ENCODE measurements at places on chromosomes 5 and 9.

- DNase-seq, result peak; percentile 21
These were observed 230.6 kb downstream of the EBF1 start for GRCh38 chr5:158869092-158869491.

DNA sequence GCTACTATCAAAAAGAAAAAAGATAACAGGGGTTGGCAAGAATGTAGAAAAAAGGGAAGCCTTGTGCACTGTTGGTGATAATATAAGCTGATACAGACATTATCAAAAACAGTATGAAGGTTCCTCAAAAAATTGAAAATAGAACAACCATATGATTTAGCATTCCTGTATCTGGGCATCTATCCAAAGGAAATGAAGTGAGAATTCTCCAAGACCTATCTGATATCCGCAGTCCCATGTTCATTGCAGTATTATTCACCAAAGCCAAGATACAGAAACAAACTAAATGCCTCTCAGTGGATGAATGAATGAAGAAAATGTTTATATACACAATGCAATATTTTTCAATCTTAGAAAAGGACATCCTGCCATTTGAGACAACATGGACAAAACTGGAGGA lies 1943.3 kb downstream of the MAT2B start:
- no peak for DNase-seq

DNA sequence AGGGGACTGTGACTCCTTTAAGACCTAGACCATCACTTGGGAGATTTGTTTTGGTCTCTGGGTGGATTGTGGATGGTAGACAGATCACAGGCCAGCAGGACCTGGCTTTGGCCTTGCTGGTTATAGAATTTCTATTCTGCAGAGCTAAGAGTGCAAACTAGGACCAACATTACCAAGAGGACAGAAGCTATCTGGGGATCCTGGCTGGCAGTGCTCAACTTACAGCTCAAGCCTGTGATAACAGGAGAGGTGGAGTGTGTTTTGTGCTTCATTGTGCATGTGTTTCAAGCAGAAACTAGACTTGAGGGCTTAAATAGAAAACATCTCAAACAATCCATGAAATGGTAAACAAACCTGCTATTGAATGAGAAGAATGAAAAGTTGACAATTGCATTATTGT lies 106.7 kb downstream of the ZNF462 start:
- DNase-seq, result peak; percentile 92

GRCh38 chr5:67033880-67034651 lies 162.5 kb downstream of the CD180 start:
- no peak for DNase-seq

GRCh38 chr9:76351006-76351405 lies 43.2 kb downstream of the RFK start:
- no peak for DNase-seq

GRCh38 chr5:5483350-5483749 lies 60.9 kb downstream of the ICE1 start:
- DNase-seq, result no peak

- no peak for DNase-seq
These were observed 1.1 kb upstream of the PRKAA1 start for GRCh38 chr5:40799258-40799657.

GRCh38 chr9:18429070-18429469 lies 44.9 kb upstream of the ADAMTSL1 start:
- no peak for DNase-seq

GRCh38 chr9:93129286-93129685 lies 4.8 kb downstream of the NINJ1 start:
- DNase-seq, result no peak

GRCh38 chr5:111511831-111512374 lies 432 bp downstream of the STARD4 start:
- DNase-seq, result peak; percentile 39

- DNase-seq, result no peak
These were observed 36.8 kb upstream of the COL5A1 start for GRCh38 chr9:134604834-134605233.

DNA sequence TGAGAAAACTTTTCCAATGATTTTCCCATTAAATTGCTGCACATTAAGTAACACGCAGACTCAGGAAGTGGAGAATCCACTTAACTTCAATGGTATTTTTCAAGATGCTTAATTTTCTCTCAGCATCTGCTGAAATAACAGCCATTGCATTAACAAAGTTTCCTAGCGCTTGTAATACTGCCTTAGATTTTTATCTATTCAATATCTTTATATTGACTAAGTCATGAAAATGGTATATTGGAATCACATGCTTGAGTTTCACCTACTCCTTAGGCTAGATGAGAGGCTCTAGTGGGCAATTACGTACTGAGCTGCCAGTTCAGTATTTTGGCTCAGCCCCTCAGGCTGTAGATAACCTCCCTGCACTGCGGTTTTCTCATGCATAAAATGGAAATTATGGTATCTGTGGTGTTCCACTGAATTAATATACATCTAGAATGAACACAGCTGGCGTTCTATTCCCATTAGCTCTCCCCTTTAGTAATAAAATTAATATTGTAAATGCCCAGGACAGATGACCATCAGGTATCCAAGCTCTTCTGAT lies 112.9 kb downstream of the MTX3 start:
- DNase-seq, result no peak

DNA sequence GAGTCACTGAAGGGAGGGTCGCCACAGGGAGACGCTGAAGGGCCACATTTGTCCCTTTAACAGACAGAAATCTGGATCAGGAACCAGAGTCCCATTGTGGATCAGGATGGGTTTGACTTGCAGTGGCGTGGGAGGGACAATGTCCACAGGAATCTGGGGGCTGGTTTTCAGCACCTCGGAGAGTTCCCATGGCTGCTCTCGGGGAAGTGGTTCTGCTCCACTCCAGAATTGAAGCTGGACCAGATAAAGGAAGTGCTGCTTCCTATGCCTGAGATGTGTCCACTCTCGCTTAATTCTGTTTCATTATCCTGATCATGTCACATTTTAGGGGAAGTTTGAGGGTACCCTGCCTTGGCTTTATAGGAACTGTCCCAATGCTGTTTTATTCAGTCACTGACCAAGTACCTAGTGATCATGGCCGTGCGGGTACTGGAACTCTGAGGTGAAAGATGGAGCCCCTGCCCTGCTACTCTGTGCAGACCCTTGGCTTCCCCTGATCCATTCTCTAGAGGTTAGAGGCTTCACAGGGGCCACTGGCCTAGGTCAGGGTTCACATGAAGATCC lies 28.7 kb downstream of the ENHO start:
- no peak for DNase-seq

DNA sequence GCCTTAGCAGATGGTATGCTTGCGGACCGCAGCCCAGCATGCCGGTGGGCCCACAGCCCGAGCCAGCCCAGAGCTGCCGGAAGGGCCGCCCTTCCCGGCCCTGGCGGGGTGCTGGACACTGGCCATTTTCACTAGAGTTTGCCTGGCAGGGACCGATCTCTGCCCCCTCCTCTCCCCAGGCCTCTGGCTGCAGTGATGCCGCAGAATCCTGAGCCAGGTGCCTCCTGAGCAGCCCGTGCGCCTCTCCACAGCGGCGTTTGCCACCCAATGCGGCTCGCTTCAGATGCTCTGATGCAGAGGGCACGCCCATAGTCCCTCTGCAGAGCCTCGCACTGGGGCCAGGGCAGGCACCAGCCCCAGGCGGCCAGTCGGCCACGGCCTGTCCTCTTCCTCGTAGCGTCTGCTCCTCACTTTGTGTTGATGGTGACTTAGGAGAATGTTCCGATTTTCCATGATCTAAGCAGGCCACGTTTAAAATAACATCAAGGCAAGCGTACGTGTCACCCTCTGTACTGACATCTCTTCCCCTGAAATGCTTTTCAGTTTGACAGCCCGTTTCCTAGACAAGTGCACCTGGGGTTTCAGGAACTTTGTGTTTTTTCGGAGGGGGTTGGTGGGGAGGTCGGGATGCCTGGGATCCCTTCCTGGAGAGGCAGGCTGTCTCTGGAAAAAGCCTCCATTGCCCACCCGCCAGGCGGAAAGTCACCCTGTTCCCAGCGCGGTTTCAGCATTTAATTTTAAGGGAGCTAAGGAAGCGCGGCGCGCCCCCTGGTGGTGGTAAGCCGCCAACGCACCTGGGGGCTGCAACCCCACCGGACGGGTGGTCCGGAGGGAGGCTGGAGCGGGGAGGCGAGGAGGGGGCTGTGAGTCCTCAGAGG lies 29.8 kb upstream of the HMCN2 start:
- peak; percentile 65 for DNase-seq

- no peak for DNase-seq
These were observed 71.4 kb upstream of the CDK20 start for GRCh38 chr9:88045686-88046085.

DNA sequence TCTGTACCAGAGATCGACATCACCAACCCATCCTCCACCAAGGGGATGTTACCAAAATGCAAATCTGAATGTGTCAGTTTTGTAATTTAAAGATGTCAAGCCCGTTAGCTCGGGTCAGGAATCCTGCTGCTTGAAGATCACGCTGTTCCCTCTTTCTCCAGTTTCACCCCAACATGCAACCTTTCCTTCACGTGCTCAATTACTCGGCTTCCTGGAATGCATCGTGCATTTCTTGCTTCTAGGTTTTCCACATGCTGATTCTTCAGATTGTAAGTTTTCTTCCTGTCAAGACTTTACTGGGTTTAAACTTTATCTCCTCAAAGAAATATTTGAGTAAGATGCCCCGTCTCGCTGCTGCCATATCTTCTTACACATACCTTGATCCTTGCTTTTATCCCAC lies 209.5 kb upstream of the SNX2 start:
- no peak for DNase-seq

- DNase-seq, result peak; percentile 28
These were observed 853.7 kb downstream of the TAF11L14 start for GRCh38 chr5:18487928-18488480.

GRCh38 chr9:124415852-124416484 lies 726 bp upstream of the PSMB7 start:
- DNase-seq, result no peak

- no peak for DNase-seq
These were observed 142.8 kb upstream of the TNPO1 start for GRCh38 chr5:72673623-72674022.

DNA sequence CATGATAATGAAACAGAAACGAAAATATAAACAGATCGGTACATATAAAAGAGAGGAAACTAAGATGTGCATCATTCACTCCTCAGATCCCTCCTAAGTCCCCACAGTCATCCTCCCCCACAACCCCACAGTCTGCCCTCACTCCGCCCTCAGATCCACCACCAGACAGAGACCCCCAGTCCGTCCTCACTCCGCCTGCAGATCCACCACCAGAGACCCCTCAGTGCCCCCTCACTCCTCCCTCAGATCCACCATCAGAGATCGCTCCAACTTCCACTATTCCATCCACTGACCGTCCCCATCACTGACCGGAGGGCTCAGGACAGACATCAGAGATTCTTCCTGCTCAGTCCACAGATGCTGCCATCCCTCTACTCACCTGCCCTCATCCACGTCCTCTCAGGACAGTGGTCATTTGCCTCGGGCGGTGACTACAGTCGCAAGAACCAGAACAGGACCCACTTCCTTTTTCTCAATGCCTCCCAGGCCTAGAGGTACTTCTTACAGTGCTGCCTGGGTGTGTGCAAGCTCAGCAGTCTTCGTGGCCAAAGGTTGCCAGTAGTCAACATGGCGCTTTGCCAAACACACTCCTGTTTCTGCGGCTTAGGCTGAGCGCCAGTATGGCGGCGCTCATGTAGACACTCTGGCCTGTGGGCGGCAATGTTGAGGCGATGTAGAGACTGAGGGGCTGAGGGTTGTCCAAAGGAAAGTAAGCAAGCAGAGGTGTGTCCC lies 8.3 kb upstream of the SPATA31C1 start:
- no peak for DNase-seq

- DNase-seq, result no peak
These were observed 194.2 kb downstream of the NSG2 start for GRCh38 chr5:174239718-174240117.
